ENCODE measurements at places on chromosomes 6 and 20.

DNA sequence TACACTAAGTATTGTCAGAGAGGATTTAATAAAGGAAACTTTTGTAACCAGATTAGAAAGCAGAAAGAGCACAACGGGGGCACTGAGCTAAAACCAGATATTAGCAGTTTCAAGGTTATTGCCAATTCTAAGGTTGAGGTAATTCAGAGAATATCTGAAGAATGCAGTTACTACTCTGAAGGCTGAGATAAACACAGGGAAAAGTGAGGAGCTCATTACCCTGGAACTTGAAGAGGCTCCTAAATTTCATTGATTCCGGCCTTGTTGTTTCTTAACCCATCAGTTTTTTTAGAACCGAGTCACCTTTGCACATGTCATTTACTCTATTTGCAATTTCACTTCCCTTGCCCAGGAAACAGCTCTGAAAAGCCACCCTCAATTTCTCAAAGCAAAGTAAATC is 72.4 kb upstream of the BTBD3 start:
- no peak for DNase-seq

DNA sequence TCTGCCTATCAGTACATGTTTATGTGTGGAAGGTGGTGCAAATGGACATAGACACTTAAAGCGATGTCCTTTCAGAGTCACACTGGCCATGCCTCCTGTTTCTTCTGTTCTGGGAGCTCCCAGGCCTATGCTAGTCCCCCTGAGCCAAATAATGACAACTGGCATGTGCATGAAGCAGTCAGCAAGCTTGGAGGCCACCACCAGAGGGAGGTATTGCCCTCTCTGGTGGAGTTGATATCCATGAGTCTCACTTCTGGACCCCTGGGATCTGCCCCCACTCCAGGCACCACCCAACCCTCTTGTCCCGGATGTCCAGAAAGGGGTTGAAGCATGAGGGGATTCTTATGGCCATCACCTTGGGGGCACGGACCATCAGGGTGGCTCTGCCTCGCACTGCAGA is 172.2 kb downstream of the AIG1 start:
- DNase-seq = no peak

GRCh38 chr20:44056010-44056698 is 130.8 kb downstream of the JPH2 start:
- DNase-seq = no peak

DNA sequence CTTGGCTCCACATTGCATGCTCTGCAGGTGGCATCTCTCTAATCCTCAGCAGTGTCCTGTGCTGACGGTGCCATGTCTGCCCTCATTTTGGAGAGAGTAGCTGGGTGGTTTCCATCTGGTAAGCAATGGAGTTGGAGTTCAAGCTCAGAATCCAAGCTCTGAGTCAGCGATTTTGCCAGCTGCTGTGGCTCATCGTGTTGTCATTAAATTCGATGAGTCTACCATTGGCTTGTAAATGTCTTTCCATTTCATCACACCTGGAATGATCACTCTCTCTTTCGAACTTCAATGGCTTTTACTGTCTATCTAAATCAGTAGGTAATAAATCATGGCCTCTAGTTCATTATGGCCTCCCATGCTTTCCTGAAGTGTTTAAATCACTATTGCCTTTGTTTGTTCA is 378.5 kb upstream of the TSHZ2 start:
- no peak for DNase-seq

DNA sequence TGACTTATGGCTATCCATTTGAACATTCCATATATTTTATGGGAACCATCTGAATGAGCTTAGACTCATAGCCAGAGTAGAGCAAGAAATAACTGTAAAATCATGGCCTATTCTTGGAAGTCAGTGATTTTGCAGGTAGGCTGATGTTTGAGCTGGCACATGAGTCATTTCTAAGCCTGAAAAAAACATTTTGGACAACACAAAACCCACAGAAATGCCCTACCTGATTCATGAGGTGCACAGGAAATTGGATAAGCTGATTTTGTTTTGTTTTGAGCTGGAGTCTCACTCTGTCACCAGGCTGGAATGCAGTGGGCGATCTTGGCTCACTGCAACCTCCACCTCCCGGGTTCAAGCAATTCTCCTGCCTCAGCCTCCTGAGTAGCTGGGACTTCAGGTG is 443.0 kb downstream of the PKHD1 start:
- DNase-seq = no peak

DNA sequence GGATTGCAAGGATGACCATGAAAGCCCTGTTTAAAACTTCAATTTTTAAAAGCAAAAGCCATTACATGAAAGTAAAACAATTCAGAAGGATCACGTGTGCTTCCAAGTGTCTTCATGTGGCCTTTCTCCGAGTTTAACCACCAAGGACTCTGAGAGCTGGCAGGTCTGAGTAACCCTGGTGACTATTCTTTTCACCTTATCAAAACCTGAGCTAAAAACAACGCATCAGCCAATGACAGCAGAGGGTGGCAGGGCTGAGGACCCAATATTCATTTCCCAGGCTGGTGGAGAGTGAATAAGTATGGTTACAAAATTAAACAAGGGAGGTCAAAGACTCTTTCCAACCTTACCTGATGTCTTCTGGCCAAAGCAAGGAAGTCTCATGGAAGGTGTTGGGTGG is 46.7 kb downstream of the DNAAF9 start:
- DNase-seq = no peak

DNA sequence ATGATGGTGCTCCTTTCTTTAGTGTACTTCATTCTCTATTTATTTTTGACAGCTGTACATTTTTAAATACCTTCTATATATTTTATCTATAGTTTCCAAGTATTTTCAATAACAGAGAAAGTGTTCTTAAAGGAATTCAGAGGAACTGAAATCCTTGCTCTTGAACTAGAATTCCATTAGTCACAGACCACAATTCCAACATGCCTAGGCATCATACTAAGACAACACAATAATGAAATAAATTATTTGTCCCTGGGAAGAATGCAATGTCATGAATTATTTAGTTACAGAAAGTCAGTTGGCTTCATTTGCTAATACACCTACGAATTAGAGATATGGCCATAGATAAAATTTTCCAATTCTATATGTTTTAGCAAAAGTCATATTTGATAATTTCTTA is 671.2 kb downstream of the EPHA7 start:
- DNase-seq = no peak

DNA sequence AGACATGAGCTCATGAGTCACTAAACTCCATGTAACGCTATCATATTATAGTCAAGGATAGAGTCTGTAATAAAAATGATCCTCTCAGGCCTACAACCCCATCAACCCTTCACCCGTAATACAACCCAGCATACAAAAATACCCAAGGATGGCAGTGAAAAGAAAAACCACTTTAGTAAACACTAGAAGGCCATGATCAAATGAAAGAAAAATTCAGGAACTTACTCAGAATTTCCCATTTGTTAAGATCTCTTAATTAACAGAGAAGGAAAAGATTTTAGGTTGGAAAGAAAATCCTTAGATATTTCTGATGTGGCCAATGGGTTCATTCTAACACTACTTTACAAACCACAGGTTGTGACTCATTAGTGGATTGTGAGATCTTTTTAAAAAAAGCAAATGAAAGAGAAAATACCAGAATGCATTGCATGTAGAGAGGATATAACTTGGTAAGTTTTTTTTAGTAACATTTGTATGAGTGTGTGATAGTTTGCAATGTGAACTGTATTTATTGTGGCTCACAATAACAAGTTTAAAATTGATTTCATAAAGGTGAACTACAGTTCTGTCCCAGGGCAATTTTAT is 8.0 kb upstream of the UBE2J1 start:
- DNase-seq = no peak

DNA sequence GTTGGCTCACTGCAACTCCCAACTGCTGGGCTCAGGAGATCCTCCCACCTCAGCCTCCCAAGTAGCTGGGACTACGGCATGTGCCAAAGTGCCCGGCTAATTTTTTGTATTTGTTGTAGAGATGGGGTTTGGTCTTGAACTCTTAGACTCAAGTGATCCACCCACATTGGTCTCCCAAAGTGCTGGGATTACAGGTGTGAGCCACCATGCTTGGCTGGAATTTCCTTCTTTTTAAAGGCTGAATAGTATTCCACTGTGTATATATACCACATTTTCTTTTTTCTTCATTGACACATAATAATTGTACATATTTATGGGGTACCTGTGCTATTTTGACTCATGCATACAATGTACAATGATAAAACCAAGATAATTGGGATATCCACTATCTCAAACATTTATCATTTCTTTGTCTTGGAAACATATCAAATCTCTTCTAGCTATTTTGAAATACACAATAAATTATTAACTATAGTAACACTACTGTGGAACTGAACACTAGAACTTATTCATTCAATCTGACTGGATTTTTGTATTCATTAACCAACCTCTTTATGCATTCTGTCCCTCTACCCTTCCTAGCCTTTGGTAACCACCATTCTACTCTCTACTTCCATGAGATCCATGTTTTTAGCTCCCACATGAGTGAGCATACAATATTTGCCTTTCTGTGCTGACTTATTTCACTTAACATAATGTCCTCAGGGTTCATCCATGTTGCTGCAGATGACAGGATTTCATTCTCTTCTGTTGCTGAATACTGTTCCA is 7.8 kb downstream of the MDC1 start:
- DNase-seq = no peak

DNA sequence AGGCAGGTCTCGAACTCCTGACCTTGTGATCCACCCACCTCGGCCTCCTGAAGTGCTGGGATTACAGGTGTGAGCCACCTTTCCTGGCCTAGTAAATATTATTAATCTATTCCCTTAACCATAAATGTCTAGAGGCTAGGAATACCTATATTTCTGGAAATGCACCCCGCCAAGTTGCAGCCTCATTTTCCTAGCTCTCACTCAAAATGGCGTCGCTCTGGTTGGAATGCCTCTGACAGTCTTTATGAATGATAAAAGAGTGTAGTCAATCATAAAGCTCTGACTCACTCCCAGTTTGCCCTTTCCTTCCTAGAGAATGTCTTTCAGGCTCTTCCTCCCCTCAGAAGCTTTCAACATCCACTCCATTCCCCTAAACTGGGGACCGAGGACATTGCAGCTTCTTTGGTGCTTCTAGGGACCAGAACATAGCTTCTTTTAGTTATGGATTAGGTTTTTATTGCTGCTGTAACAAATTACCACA is 14.1 kb upstream of the TRIM26 start:
- DNase-seq = no peak

GRCh38 chr20:11178946-11179654 is 505.3 kb upstream of the JAG1 start:
- DNase-seq = no peak

DNA sequence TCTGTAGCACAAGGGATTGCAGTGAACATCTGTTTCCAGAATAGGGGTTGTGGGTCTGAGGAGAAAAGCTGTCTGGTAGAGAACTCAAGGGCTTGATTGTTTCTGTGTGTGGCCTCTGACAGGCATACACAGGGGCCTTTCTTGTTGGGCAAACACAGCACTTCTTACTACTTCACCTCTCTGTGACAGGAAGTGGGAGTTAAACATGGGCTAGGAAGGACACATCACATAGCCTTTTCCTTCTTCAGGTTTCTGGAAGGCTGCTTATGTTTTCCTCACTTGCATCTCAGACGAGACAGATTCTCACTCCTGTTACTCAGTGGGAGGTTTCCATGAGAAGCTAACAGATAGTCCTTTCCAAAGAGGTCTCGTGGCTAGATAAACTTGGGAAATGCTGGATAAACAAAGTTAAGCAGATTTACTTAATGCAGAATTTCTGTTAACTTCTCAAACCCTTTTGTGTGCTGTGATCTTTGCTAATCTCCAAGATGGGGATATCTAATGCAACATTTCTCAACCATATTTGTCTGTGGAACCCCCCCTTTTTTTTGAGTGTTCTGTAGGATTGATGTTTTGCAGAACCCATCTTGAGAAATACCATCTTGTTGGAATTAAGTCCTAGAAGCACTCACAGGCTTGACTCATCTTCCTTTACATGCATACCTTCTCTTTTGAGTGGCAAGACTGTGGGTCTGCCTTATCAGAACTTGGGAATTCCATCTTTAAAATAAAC is 41.9 kb upstream of the RNF8 start:
- no peak for DNase-seq

GRCh38 chr6:33903579-33903978 is 99.8 kb upstream of the MLN start:
- no peak for DNase-seq

- no peak for DNase-seq
These were observed 65.2 kb upstream of the EDN3 start for GRCh38 chr20:59235226-59235625.

DNA sequence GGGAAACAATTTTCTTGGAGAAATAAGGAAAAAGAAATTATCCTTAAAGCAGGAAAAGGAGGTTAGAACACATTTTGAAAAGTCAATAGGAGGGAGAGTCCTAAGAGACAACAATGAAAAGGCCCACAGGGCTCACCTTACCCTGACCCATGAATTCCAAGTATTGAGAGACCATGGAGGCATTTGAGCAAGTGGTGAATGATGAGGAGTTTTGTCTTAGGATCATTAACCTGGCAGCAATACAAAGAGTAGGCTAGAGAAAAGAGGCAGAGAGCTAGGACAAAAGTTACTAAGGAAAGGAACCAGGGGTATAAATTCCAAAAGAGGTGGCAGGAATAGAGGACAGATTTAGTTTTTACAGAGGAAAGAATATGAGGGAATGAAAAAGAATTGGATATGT is 44.7 kb downstream of the PACRG start:
- no peak for DNase-seq

- DNase-seq = peak; percentile 93
These were observed at the start of gene BLCAP for GRCh38 chr20:37527638-37528445. Gene BLCAP, minus strand, starts transcription at chr20:37527876. Its CDS starts 8,702 bp downstream, at chr20:37519174.
